ENCODE measurements at places on chromosomes 12 and 14. TPM values are rescaled to one million over a fixed set of nuclear protein-coding genes. Genes with fewer than 3 reads are reported as not detected.

DNA sequence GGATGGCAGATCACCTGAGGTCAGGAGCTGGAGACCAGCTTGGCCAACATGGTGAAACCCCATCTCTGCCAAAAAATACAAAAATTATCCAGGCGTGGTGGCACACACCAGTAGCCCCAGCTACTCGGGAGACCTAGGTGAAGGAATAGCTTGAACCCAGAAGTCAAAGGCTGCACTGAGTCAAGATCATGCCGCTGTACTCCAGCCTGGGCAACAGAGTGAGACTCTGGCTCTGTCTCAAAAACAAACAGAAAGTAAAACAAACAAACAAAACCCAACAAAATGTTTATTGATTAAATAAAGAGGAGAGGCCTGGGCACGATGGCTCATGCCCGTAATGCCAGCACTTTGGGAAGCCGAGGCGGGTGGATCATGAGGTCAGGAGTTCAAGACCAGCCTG lies 5.5 kb downstream of the ZCCHC8 start:
- no peak for DNase-seq

GRCh38 chr12:851913-852312 lies 97.6 kb downstream of the RAD52 start:
- DNase-seq, result no peak

DNA sequence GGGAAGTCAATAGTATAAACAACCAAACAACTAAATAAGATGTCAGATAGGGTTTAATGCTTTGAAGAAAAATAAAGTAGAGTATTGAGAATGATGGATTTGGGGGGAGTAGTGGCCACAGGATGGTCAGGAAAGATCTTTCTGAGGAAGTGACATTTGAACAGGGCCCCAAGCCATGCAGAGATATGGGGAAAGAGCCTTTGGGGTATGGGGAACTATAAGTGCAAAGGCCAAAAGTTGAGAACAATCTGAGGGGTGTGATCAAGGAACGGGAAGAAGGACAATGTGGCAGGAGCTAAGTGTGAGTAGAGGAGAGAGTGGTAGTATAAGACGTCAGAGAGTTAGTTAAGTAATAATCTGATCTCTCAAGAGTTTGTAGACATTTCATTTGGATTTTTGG lies 1.3 kb downstream of the MRPS35 start:
- DNase-seq, result no peak

- peak; percentile 51 for DNase-seq
Observed at GRCh38 chr12:1796515-1797010, 23.8 kb upstream of the LRTM2 start.

GRCh38 chr12:6540181-6540877 lies 6.0 kb downstream of the GAPDH start:
- peak; percentile 98 for DNase-seq

DNA sequence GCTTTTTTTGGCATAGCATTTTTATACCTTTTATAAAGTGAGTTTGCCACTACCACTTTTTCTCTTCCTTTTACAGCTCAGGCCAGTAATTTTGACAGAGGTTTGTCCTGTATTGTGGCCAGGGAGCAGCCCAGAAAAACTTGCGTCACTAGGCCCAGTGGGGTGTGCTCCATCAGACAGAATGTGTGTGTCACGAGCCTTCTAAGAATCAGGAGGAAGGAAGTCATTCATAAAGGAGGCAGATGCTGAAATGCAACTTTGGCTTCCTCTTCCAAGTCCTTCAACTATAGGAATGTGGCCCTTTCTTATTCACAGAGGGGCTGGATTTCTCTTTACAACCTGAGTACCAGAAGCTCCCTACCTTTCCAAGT lies 10.1 kb upstream of the RAB35 start:
- no peak for DNase-seq

GRCh38 chr14:30283822-30284446 lies 275.0 kb upstream of the G2E3 start:
- peak; percentile 66 for DNase-seq

DNA sequence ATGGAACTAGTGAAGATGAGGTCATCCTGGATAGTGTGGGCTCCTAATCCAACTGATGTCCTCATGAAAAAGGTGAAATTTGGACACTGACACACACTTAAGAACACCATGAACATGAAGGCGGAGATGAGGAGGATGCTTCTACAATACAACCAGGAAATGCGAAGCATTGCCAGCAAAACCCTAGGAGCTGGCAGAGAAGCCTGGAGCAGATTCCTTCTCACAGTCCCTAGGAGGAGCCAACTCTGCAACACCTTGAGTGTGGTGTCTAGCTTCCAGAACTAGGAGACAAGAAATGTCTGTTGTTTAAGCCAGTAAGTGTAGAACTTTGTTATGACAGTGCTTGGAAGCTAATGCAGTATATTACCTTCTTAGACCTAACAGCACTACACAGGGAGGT lies 191.9 kb upstream of the PWP1 start:
- no peak for DNase-seq

- DNase-seq, result no peak
Observed at GRCh38 chr14:68820999-68821683, 28.3 kb upstream of the ZFP36L1 start.

GRCh38 chr12:41277946-41278267 lies 89.8 kb downstream of the PDZRN4 start:
- DNase-seq, result no peak

- DNase-seq, result no peak
Observed at GRCh38 chr12:97748298-97748697, 285.7 kb downstream of the RMST start.

- DNase-seq, result no peak
Observed at GRCh38 chr12:116783525-116784237, 45.6 kb downstream of the RNFT2 start.

GRCh38 chr14:52730709-52731111 lies 744 bp downstream of the STYX start:
- no peak for DNase-seq

- DNase-seq, result no peak
Observed at GRCh38 chr12:52581066-52581465, 7.4 kb upstream of the KRT74 start.

- DNase-seq, result no peak
Observed at GRCh38 chr12:102676812-102677211, 196.4 kb upstream of the IGF1 start.

GRCh38 chr12:114476159-114476558 lies 70.2 kb upstream of the TBX5 start:
- no peak for DNase-seq

GRCh38 chr12:110012659-110013058 lies 13.4 kb downstream of the ANKRD13A start:
- DNase-seq, result no peak

DNA sequence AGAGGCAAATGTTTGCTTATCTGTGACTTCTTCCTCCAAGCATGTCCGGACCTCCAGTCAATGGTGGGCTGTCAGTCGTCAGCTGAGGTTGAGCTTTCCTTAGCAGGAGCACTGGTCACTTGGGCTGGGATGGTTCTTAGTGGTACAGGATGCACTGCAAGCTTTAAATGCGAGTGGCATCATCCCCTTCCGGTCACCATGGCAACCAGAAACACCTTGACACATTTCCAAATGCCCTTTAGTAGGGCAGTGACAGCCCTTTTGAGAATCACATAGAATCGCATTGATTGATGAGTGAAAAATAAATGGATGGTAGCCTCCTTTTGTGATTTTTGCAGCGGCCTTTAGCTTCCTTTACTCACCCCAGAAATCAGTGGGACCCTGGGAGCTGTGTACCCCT lies 24.1 kb downstream of the NTF3 start:
- DNase-seq, result no peak

DNA sequence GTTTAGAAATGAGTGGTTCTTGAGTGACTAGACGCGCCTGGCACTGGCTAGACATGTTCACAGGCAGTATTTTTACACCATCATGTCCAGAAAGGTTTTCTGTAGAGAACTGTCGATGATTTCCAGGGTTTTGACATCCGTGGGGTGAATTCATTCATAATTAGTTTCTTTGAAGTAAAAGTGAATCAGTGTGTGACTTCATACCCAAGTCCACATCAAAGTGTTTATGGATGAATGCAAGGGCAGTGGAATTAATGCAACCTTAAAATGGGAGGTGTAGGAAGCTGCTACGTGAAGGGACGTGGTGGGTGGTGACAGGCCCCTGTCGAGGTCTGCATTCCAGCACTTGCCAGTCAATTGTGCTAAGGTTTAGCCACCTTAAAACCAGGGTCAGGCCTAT lies 38.4 kb upstream of the ELK3 start:
- DNase-seq, result no peak

GRCh38 chr12:117362391-117362790 lies 965 bp upstream of the NOS1 start:
- DNase-seq, result no peak

DNA sequence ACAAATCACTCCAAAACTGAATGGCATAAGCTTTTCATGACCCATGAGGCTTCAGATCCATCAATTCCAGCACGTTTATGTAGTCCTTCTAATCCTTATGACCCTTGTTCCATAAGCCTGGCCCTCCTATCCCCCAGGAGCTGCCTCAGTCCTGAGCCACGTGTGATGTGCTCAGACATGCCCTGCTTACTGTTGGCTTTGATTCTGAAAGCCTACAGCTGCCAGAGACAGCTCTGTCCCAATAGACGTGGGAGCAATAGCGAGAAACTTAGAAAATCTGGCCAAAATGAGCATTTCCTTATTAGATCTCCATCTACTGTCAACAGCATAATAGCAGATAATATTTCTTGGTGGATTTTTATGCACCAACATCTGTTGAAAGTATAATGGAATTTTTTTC lies 33.2 kb downstream of the DUSP6 start:
- no peak for DNase-seq

GRCh38 chr12:13454991-13455777 lies 258.7 kb downstream of the EMP1 start:
- DNase-seq, result no peak

DNA sequence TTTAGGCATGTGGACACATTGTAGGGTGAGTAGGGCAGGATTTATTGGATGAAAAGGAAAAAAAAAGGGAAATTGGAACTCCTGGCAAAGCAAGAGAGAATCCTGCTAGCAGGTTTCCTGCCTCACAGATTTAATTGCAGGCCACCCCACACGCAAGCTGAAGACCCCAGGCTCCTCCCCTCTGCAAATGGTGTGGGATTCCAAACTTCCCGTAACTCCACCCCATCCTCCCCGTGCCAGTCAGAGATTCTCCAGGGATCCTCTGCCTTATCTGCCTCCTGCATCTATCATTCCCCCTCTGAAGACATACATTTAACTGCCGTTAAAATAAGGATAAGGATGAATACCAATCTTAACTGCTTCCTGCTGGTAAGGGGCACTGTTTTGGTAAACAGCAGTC lies 249.8 kb upstream of the GARIN2 start:
- DNase-seq, result no peak

GRCh38 chr12:94704452-94705306 lies 54.3 kb upstream of the TMCC3 start:
- no peak for DNase-seq

- DNase-seq, result peak; percentile 71
Observed at GRCh38 chr12:50986966-50987737, 34.8 kb downstream of the HIGD1C start.

- DNase-seq, result peak; percentile 87
Observed at GRCh38 chr12:7374423-7375144, 69.4 kb downstream of the CD163L1 start.

GRCh38 chr12:123085730-123086487 lies 65.0 kb downstream of the PITPNM2 start:
- no peak for DNase-seq

DNA sequence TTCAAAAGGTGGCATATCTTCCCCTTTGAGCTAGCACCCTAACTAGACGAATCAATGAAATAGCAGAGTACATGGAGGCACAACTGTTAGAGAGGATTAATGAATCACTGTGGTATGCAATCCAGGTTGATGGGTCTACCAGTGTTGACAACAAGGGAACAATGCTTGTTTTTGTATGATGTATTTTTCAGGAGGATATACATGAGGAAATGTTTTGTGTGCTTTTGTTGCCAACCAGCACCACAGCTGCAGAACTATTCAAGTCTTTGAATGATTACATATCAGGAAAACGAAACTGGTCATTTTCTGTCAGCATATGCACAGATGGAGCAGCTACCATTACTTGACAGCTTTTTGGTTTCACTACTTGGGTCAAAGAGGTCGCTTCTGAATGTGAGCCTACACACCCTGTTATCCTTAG lies 142.6 kb downstream of the GPHN start:
- DNase-seq, result no peak

DNA sequence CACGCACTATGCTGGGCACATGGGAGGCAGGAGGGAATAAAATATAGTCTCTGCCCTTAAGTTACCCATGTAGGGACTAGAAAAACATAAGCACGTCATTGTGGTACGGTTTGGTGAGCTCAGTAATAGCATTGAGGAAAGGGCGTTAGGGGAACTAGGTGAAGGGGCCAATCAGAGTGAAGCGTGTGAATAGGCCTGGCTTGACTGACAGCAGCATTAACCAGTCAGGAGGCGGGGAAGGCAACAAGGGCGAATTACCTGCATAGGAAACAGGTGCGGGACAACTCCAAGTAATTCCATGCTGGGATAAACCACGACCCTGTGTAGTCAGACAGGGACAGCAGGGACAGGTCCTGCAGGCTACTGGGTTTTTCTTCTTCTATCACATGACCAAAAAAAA lies 107.7 kb downstream of the UNC79 start:
- DNase-seq, result peak; percentile 50

DNA sequence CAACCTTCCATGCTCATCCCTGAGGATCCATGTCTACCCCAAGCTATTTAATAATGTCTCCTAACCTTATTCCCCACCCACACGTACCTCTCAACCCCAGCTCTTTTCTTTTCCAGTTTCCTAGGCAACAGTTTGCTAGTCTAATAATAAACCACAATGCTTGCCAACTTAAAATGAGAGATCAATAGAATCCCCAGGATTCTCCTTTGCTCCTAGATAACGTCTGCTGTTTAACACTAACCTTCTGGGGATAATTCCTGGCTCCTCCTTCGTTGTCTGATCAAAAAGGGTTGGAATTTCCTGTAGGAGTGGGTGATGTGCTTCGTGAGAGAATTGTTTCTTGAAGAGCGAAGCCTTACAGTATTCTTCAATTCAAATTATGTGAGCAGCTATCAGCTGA lies 42.2 kb upstream of the DBX2 start:
- DNase-seq, result no peak

Gene MYF6
- total RNA-seq, result not detected

Gene PPP1R1A
- 8.5 TPM for total RNA-seq

Gene KLRC1
- not detected for total RNA-seq

Gene LRTM2
- total RNA-seq, result not detected

Gene CACNB3
- total RNA-seq, result 35.1 TPM

Gene CEBPE
- not detected for total RNA-seq

Gene CLEC6A
- total RNA-seq, result 0.17 TPM

Gene APOLD1
- 0.70 TPM for total RNA-seq

Gene KLRD1
- not detected for total RNA-seq

Gene MDM1
- 10.6 TPM for total RNA-seq

Gene OR4K15
- total RNA-seq, result not detected

Gene KRT82
- total RNA-seq, result not detected

Gene FOXG1
- total RNA-seq, result 0.07 TPM

Gene PROX2
- total RNA-seq, result not detected

Gene IFI27L2
- 32.5 TPM for total RNA-seq

All from H9 (cell line).